ENCODE measurements at places on chromosomes 3 and 15.

DNA sequence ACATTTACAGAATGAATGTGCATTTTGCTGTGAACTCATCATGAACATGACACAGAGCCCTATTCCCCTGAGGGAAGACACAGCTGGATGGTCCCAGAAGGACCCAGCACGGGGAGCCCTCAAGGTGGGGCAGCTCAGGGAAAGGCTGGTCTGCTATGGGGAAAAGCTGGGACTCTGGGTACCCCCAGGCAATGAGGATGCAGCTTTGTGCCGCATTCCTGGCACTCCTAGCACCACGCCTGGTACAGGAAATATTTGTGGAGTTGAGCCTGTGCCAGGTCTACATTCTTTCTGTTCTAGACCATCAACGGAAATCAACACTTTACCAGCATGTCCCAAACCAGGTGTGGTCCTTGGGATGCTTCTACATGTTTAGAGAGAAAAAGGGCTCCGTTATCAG, 74.0 kb downstream of the SRGAP3 start:
- no peak for DNase-seq

- DNase-seq = no peak
Measured at GRCh38 chr3:72530426-72530825, 317.8 kb downstream of the SHQ1 start.

DNA sequence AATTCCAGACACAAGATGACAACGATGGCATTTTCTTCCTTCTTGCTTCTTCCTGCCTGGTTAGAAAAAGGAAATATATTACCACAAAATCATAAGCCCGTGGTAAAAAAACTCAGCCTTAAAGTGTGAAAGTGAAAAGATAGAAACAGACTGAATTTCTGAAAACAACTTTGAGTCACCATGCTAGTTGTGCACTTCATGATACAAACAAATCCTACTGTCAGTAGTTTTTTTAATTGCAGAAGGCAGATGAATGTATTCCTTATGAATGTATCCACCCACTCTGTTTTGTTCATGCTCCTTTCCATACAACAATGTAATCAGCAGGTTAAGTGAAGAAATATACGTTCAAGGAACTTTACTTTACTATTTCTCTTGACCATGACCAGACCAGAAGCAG, 1144.7 kb downstream of the OTOL1 start:
- no peak for DNase-seq

GRCh38 chr15:98420837-98421236, 227.5 kb upstream of the IGF1R start:
- no peak for DNase-seq

- no peak for DNase-seq
Measured at GRCh38 chr3:19632099-19633074, 301.6 kb downstream of the EFHB start.

GRCh38 chr3:116354382-116354781, 90.9 kb downstream of the LSAMP start:
- no peak for DNase-seq

- no peak for DNase-seq
Measured at GRCh38 chr3:117427081-117427480, 717.5 kb downstream of the TUSC7 start.

DNA sequence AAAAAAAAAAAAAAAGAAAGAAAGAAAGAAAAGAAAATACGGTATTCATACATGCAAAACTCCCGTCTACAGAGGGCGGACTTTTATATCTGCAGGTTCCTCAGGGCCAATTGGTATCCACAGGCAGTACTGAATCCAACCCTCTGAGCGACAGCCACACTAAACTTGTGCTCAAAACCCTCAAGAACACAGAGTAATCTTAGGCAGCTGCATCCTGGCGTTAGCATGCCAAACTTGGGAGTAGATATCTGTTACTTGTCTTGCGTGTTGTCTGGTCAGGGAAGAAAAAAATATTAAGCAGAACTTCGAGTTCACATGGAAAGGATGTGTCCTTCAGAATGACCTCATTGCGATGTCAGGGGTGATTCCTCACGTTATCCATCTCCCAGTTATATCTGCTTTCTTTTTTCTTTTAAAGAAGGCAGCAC, 12.8 kb downstream of the SNAP23 start:
- no peak for DNase-seq

- DNase-seq = no peak
Measured at GRCh38 chr15:88258093-88258641, 1.6 kb upstream of the NTRK3 start.

DNA sequence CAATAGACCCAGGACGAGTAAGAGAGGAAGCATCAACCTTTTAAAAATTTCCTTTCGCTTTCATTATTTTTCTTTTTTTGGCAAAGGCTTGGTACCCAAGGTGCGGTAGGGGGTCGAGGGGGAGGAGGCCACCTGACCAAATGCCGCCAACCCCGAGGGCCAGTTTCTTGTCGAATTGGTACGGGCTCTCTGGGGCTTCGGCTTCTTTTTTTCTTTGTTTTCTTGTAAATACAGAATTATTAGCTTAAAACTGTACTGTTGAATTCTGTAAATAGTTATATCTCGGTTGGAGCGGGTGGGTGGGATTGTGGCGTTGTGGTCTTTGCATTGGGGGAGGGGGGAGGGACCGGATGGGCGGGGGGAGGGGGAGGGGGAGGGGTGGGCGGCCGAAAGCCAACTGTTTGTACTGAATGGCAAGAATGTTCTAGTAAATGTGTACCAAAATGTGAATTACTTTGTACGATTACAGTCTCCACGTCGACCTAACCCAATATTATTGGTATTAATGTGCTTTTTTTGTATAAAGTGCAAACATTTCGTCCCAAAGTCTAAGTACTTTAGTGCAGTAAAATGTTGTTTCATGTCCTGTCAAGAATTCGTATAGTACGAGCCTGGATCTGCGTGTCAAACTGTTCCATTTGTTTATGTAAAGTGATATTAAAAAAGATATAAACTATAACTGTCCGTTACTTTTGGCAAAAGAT, 4.7 kb downstream of the ZIC1 start:
- DNase-seq = no peak

DNA sequence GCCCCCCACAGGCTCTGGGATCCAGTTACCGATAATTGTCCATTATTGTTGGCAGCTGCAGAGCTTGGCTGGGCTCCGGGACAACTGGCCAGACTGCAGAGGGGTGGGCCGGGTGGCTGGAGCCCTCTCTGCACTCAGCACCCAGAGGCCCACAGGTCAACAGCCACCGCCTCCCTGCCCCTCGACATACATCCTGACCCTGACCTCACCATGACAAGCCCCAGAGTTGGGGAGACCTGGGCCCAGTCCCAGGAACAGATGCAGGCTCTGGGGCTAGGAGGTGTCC, 22.4 kb downstream of the PTH1R start:
- DNase-seq = no peak

GRCh38 chr3:72698154-72698917, 149.9 kb downstream of the SHQ1 start:
- no peak for DNase-seq

DNA sequence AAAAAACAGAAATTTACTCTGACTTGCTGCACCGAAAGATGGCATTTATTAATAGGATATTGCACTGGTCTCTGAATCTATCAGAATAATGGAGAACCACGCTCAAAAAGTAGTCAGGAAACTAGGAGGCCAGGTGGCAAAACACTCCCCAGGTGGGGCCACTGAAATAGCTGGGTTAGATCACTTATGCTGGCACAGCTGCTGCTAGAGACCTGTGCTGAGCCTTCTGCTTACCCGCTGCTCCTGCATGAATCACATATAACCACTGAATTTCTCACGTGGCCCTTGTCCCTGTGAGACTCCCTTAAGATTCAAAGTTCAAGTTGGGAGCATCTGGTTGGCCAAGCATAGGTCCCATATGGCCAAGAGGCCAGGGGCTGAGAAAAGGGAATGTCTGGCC, 66.0 kb upstream of the OXTR start:
- DNase-seq = no peak

DNA sequence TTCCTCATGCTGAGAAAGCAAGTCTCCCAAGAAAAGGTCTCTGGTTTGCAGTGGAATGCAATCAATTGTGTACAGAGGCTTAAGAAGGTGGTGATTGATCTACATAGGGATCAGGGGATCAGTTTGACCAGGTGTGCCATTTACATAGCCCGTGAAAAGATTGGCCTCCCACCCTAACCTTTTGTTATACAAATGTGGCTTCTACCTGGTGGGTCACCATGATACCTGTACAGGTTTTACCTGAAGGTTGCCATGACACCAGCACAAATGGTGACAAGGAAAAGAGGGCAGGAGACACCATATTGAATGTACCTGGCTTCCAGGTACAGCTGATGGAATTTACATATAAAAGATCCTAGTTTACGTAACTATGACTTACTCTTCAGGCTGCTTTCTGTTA, 25.5 kb upstream of the TEX55 start:
- DNase-seq = no peak

DNA sequence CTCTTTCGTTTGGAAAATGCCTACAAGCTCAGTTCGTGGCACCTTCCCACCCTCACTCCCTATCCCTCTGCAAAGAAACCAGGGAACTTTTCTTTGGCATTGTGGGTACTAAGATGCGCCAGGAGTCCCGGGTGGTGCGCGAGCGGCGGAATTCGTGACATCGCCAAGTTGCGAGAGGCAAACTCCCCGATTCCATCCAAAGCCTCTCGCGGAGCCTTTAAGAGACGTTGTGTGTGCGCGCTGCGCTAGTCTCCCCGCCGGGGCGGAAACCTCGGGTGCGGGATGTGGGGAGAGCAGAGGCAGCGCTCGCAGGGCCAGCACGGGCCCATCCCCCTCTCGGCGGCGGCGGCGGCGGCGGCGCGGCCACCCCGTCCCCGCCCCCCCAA, 443 bp upstream of the NR2F2 start:
- DNase-seq = peak; percentile 70

- DNase-seq = no peak
Measured at GRCh38 chr3:127820221-127820825, 2.0 kb downstream of the MGLL start.

GRCh38 chr3:126213379-126214028, 33.1 kb upstream of the ALDH1L1 start:
- no peak for DNase-seq

GRCh38 chr15:73935547-73935946, 9.3 kb downstream of the LOXL1 start:
- no peak for DNase-seq

- peak; percentile 26 for DNase-seq
Measured at GRCh38 chr3:155744626-155745324, at the start of gene PLCH1. Gene PLCH1, minus strand, starts transcription at chr3:155745071. Its CDS starts 40,847 bp downstream, at chr3:155704224.
